Peyer's patch (tissue), 4 donors: ENCODE measurements at places on chromosomes 1 and 21. TPM values are rescaled to one million over a fixed set of nuclear protein-coding genes. Genes with fewer than 3 reads are reported as not detected.

DNA sequence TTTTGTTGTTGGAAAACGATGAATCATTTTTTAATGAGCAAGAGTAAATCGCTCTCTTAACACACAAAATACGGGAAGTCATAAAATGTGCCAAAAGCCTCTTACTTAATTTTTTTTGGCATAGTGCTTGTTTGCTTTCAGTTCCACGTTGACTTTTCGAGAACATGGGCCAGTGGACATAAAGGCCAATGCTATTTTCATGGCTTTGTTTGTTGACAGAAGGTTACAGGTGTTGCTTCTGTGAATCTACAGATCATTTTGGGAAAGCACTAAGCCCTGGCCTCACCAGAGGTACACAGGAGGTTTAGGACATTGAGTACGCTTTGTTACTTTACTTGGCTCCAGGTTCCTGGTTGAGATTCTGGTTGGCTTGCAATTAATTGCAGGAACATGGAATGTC, 199.4 kb upstream of the HMCN1 start:
- DNase-seq = no peak

GRCh38 chr1:164754088-164754600, 195.2 kb downstream of the PBX1 start:
- no peak for DNase-seq

- no peak for DNase-seq
These were observed 77.1 kb upstream of the COG2 start for GRCh38 chr1:230565141-230565540.

- no peak for DNase-seq
These were observed 437.9 kb downstream of the NCAM2 start for GRCh38 chr21:21436012-21436534.

Gene TDRD5
- total RNA-seq = 0.40 TPM

Gene SPAG17
- total RNA-seq = not detected
